Left colon (tissue), 2 donors: ENCODE measurements at places on chromosomes 6 and 20. TPM values are rescaled to one million over a fixed set of nuclear protein-coding genes. Genes with fewer than 3 reads are reported as not detected.

C20orf144 gene
- not detected for total RNA-seq

- no peak for DNase-seq
Observed at GRCh38 chr20:1307571-1307971, 21.4 kb downstream of the SDCBP2 start.

HAO1 gene
- total RNA-seq: not detected

DNA sequence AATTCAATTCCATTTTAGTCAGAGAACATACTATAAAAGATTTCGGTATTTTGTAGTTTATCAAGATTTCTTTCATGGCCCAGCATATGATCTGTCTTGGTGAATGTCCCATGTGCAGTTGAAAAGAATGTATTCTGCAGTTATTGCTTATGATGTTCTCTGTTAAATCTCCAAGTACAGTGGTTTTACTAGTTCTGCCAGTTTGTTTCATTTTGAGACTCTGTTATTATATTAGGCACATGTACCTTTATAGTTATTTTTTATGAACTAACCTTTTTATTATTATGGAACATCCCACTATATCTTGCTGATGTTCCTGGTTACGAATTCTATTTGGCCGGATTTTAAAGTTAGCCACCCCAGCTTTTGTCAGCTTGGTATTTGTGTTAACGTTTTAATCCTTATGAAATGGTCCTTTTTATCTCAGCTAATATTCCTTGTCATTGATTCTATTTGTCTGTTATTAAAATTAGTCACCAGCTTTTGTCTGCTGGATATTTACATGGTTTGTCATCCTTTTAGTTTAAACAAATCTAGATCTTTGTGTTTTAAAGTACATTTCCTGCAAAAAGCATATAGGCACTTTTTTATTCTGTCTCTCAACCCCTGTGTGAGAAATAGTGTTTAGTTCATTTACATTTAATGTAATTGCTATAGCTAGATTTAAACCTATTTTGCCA is 48.9 kb downstream of the VTA1 start:
- no peak for DNase-seq

CTAGE9 gene
- not detected for total RNA-seq

- DNase-seq: no peak
Observed at GRCh38 chr20:19713822-19714578, 44.1 kb upstream of the RIN2 start.

KCNQ2 gene
- total RNA-seq: 0.21 TPM

DNA sequence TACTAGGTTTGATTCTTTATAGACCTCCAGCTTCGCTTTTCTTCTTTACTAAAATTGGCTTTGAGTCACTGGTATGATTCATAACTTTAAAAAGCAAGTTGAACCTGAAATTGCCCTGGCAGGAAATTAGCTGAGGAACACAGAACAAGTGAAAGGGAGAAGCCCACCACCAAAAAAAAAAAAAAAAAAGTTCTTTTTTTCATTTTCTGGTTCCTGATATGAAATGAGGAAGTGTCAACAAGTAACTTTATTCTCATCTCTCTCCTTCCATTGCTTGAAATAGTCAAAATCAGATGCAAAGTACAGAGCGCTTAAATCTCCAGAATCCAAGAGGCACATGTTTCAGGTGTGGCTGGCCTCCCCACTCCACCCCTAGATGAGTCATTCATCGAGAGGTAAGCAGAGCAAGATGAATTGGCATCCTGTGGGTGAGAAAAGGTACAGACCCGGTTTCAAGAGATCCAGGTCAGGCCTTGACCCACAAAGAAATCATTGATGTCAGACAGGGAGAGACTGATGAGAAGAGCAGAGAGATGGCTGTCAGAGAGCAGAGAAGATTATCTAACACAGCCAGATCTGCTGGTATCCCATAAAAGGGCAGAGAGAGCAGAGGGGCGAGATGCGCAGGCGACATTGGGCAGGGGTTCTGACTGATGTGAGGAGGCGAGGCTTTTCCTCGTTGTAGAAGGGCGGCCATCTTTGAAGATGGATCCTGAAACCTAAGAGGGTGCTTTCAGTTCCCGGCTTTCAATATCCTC is 54.8 kb upstream of the MBOAT1 start:
- no peak for DNase-seq

GRCh38 chr6:162409741-162410691 is 317.6 kb downstream of the PRKN start:
- no peak for DNase-seq

DNA sequence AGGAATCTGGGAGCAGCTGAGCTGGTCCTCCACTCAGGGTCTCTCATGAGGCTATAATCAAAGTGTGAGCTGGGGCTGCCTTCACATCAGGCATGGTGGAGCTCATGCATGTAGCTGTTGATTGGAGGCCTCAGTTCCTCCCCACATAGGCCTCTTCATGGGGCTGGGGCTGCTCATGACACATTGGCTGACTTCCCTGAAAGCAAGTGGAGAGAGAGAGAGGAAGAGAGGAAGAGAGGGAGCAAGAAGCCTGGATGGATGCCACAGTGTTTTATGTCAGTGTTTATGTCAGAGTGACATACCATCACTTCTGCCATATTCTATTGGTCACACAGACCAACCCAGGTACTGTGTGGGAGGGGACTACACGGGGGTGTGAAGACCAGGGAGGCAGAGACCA is 43.8 kb downstream of the EYA2 start:
- DNase-seq: no peak

DNA sequence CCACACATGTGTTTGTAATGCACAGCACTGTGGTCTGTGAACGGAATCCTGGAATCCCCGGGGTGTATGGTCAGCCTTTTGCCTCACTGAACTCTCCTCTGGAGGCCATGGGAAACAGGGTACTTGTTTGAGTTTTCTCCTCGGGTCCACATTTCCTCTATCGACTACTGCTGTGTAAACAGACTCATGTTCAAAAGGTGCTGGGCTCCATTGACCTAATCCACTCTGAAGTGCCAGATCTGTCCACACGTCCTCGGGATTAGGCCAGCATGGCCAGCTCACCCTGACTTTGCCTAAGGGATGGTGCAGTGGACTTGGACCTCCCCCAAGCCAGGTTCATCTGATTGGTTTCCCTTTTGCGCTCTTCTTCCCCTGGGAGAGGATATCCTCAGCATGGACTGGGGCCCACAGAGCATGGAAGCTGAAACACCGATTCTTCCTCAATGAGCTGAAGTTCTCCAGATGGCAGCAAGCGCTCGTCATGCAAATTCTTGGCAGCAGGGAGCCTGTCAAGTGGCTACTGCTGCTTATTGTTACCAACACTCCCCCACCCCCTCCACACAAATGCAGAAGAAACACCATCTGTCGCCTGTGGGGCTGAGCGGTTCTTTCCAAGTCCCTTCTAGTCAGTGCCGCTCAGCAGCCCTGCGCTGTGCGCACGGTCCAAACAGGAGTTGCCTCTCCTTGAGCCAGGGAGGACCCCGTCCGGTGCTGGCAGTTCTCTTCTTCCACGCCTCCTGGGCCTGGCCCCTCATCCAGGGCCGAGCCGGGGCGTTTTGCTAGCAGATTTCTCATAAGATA is 292.6 kb upstream of the MARCKS start:
- DNase-seq: peak; percentile 84

DNA sequence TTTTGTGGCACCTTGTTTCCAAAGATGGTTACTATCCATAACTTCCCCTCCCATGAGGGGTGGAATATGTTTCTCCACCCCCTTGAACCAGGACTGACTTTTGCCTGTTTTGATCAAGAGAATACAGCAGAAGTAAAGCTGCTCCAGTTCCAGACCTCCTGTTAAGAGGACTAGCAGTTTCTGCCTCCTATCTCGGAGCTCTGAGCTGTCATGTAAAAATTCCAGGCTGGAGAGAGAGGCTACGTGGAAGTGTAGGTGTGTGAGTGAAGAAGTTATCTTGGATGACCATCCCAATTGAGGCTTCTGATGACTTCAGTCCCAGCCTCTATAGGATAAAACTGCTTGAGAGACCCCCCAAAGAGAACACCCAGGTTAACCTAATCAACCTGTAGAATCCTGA is 511.7 kb upstream of the IMPG1 start:
- no peak for DNase-seq

UNC93A gene
- 0.39 TPM for total RNA-seq

LY86 gene
- total RNA-seq: 2.3 TPM

IL17F gene
- total RNA-seq: not detected

SMLR1 gene
- total RNA-seq: not detected

DNA sequence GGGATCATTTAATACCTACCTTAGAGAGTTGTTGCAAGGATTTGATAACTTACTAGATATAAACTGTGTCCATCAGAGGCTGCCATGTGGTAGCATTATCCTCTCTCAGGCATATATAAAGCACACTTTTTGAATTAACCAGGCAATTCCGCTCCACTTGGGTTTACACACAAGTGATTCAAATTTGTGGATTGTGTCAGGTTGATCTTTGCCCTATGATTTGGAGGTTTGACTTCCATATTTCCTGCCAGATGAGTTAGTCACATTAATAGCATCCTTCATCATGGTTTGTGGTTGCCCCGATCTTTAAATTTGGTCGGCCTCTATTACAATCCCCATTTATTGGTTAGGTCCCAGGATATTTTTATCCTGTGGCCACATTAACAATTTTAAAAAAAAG is 44.8 kb upstream of the CTAGE9 start:
- no peak for DNase-seq

IP6K3 gene
- 0.45 TPM for total RNA-seq

PHACTR2 gene
- total RNA-seq: 50.3 TPM

DNA sequence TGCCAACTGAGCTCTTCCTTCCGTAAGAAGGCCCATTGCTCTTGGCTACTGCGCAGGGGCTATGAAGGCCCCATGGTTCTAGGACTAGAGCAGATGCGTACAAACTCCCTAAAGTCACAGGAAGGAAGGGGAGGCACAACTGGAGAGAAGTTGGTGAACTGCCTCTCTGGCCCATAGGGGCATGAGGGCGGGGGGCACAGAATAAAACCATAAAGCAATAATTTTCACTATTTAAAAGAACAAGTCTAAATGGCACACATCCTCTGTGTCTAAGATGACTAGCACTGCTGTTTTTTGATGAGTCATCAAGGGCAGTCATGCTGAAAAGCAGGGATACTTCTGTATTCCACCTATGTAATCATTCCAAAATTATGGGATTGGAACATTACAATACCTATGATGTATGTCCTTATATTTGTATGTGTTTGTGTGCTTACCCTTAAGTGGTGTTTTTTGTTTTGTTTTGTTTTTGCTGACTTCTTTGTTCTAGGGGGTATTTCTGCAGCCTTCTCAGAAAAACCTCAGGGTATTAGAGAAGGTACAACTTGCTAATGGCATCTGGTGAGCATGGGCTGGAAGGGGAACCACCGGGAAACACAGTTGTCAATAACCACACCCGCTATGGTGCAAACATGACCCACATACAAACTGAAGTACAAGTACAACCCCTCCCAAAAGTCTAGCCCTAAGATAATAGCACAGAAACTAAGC is 36.9 kb downstream of the B4GALT5 start:
- DNase-seq: no peak
